ENCODE measurements at places on chromosomes 5 and 9.

GRCh38 chr5:81292130-81292529 lies 9.3 kb upstream of the ZCCHC9 start:
- DNase-seq = no peak

- no peak for DNase-seq
These were observed 117.3 kb upstream of the FGF10 start for GRCh38 chr5:44506561-44506960.

- no peak for DNase-seq
These were observed at the start of gene AFAP1L1 for GRCh38 chr5:149271716-149272563. AFAP1L1 (plus strand) TSS chr5:149271859; CDS start chr5:149271969, 110 bp downstream.

DNA sequence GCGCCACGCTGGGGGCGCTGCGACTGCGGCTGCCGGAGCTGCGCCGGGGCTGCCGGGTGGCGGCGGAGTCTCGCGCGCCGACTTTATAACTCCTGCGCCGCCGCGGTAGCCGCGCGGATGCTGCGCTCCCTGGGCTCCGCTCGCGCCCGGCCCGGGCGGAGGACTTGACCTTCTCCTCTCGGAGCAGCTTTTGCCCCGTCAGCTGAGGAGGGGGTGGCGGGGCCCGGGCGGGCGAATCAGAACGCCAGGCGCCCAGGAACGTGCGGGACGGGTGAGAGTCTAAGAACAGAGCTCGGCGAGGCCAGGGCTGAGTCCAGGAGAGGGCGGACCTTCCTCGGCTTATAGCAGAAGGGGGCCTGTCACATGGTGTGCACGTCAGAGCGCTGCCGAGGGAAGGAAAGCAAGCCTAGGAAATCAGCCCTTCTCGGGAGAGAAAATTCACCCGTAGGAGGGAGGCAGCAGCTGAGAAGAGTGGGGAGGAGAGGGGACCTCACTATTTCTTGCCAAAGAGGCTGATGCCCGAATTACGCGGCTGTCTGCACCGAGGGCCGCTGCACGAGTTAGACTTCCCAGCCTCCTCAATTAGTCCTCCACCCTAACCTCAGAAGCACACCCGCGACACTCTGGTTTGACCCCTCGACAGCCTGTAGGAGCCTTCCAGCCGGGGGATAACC lies at the start of gene FOXD1:
TSS of gene FOXD1 (minus strand) at position 315 of the 674 bp plus-strand sequence. CDS start 415 bp downstream, outside the sequence.
- DNase-seq = no peak

DNA sequence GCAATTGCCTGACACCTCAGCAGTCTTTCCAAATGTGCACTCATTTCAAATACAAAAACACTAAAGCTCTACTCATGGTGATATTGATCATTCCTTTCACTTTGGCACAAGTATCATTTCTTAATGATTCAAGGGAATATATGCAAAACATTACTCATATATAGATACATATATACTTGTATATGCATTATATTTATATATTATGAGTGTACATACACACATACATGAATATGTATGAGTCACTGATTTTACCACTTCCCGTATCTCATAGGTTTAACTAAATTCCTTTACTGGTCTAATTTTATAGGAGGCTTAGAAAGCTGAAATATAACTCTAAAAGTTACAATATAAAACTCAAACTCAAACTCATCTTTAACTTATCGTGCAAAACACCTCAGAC lies 156.5 kb downstream of the CDH9 start:
- no peak for DNase-seq

DNA sequence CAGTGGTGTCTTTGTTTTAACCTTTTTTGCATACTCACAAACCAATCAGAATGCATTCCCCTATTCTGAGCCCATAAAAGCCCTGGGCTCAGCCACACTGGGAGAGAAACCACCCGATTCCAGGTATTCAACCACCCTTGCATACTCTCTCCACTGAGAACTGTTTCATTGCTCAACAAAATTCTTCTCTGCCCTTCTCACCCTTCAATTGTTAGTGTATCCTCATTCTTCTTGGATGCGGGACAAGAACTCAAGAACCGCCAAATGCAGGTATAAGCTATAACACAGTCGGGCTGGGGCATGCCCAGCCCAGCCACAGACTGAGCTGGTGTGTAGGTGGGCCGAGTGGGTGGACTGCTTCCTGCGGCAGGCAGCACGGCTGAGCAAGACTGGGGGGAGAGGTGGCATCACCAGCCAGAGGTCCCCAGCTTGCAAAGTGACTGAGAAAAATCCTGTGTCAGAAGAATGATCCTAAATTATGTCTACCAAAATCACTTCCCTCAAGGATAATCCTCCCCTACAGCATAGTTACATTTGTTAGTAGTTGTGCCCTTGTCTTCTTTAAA lies 141.0 kb downstream of the SSBP2 start:
- no peak for DNase-seq

DNA sequence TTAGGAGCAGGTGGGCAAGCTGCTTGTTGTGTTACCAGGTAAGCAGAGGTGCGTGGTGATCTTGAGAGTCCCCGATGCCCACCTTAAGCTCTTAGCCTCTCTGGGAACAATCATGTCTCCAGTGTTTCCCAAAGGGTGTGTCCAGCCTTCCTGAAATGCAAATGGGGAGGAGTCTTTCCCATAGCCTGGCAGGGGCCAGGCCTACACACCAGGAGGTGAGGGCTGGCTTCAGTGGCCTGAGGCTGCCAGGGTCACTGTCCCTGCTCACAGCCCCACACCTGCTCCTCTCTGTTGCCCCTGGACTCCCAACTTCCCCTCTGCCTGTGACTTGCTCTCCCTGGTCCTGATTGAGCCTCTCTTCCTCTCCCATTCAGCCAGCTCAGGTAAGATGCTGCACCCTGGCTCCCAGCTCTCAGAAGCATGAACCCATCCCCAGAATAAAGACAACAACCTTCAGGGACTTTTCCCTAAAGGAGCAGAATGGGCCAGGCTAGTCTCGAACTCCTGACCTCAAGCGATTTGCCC lies 65.7 kb upstream of the PHYKPL start:
- no peak for DNase-seq

DNA sequence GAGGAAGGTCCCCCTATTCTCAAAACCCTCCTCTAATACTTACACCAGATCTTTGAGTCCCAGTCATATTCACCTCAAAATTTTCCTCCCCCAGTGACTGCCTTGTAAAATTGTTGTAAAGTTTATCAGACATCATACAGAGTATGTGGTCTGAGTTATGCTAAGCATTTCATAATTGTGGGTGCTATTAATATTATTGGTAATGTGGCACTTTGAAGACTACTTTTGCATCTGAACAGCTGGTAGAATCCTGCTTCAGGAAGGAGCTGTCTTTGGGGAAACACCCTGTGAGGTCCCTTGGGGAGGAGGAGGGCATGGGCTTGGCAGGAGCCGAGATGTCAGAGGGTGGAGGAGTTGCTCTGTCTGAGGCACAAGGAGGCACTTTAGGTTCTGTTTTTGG lies 164.9 kb upstream of the ZNF618 start:
- no peak for DNase-seq

GRCh38 chr9:79433703-79434102 lies 138.1 kb upstream of the TLE4 start:
- DNase-seq = no peak
